ENCODE measurements at places on chromosomes 1 and 21.

- no peak for DNase-seq
Observed at GRCh38 chr1:214476986-214477870, 74.2 kb downstream of the PTPN14 start.

GRCh38 chr1:117708323-117709248, 102.7 kb downstream of the TENT5C start:
- DNase-seq, result no peak

GRCh38 chr1:76632136-76632535, 235.1 kb upstream of the ST6GALNAC5 start:
- no peak for DNase-seq

DNA sequence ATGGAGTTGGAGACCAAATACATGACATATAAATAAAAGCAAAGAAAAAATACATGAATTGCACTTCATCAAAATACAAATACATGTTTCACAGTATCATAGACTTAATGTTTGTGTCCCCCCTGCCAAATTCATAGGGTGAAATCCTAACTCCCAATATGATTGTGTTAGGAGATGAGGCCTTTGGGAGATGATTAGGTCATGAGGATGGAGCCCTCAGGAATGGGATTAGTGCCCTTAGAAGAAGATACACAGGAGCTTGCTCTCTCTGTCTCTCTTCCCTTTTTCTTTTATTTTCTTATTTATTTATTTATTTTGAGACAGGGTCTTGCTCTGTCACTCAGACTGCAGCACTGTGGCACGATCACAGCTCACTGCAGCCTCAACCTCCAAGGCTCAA, 26.0 kb upstream of the FAM131C start:
- no peak for DNase-seq

DNA sequence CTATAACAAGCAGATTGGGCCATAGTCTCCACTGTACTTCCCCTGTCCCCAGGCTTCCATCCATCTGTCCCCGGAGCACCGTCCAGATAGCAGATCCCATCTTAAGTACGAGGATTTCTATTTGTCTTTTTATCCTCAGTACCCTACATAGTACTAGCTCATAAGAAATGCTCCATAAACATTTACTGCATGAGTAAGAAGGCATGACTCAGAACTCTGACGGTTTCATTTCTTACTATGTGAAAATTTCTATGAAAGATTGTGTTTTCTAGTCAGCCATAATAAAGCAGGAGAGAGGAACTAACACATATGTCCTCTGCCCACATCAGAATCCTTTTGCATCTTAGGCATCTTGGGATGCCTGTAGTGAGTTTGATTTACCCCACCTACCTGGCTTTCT, 49.5 kb downstream of the CHD1L start:
- no peak for DNase-seq

DNA sequence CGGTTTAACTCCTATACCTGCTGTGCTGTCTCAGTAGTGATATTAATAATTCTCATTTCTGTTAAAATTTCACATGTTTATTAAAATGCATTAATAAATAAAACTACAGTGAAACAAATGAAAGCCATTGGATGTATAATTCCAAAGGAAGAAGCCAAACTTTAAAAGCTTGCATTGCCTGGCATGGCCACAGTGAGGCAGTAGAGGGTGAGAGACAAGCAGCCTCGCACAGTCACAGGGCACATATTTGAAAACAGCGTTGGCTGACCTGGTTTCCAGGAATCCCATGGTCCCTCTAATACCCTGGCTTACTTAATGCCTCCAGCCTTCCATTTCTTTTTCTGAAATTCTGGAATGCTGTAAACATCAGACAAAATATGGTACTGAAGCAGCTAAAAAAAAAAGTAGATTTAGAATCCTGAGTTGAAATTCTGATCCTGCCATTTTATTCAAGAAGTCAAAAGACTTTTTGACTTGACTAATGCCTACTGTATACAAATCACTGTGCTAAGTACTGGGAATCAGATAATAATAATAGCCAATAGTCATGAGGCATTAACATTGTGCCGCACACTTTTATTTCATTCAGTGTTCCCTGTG, 6.7 kb upstream of the RNASEL start:
- peak; percentile 72 for DNase-seq

GRCh38 chr1:210989905-210990304, 144.0 kb downstream of the KCNH1 start:
- DNase-seq, result no peak

DNA sequence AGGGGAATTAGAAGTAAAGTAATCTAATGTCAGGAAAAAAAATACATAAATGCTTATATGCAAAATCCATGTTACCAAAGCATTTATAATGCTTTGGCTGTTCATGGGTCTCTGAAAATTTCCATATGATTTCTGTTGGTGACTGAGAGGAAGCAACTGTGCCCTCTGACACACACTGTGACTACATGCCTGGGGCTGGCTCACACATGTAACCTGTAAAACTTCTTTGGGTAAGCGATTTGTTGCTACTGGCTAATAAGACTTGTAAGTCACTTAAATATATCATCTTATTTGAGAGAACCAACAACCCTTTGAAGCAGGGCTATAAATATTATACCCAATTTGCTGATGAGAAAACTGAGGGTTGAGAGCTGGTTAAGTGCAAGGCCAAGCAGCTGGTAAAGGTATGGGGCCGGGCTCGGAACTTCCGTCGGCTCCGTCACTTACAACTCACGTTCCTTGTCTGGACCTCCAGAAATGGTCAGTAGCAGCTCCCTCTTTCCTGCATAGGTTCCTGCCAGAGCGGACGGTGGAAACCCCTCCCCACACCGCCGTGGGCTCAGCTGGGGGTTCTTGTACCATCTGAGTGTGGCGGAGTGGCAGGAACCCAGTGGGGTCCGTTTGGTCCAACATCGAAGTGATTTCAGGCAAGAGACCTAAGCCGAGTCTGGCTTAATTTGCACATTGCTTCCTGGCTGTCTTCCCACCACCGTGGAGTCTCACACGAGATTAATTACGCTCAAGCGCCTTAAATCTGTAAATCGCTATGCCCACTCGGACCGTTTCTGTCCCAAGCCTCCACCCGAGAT, 714 bp downstream of the DFFA start:
- DNase-seq, result no peak

GRCh38 chr21:44332965-44333364, 6.2 kb downstream of the CFAP410 start:
- DNase-seq, result no peak

GRCh38 chr1:182460550-182460951, 10.6 kb downstream of the RGSL1 start:
- DNase-seq, result peak; percentile 48

GRCh38 chr1:225595974-225596551, 56.9 kb downstream of the ENAH start:
- DNase-seq, result no peak

GRCh38 chr1:36612881-36613280, 130.2 kb upstream of the CSF3R start:
- no peak for DNase-seq

GRCh38 chr1:116711263-116711840, 42.9 kb upstream of the CD2 start:
- DNase-seq, result peak; percentile 27

- DNase-seq, result no peak
Observed at GRCh38 chr1:147245129-147245528, 2.6 kb downstream of the CHD1L start.

- no peak for DNase-seq
Observed at GRCh38 chr1:65341381-65341780, 32.0 kb downstream of the DNAJC6 start.

DNA sequence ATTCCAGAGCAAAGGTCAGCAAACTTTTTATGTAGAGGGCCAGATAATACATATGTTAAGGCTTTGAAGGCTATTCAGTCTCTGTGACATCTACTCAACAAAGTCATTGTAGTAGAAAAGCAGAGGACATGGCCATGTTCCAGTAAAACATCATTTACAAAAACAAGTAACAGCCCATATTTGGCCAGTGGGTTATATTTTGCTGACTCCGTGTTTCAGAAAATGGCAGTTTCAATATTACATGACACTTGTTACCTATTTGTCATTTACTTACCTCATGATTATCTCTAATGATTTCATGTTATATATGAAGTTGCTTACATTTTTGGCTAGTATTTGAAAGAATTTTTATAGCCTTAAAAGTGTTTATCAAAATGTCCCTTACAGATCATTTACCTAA, 117.4 kb upstream of the B3GALT2 start:
- DNase-seq, result no peak

DNA sequence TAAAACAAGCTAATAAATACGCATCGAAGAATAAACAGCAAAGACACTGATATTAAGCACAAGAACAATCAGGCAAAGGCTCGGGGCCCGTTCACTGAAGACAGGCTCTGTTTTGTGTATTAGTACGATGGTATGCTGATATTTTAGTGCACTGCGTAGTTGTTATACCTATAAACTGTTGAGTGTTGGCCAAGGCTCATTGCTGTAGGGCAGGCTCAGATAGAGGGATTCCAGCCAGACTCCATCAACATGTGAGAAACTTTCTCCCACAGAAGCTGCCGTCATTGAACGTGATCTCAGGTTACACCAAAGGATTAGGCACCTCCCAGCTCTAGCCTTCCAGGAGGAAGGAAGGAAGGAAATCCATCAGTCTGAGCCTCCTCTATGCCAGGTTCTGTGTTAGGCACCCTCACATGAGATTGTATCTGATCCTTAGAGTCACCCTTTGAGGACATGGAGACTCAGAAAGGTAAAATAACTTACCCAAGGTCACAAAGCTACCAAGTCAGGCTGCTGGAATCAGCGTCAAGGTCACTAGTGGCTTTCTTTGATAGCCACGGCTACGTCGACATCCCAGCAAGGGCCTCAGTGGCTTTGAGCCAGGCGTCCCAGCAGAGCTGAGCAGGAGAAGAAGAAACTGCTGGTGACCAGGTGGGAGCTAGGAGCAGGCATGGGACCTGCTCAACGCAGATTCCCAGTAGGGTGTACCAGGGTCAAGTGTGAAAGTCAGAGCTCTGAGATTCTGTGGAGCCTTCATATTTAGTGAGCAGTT, 14.8 kb downstream of the BCAR3 start:
- DNase-seq, result no peak

- no peak for DNase-seq
Observed at GRCh38 chr1:84350104-84350503, 48.2 kb upstream of the DNASE2B start.

- peak; percentile 77 for DNase-seq
Observed at GRCh38 chr1:52365071-52365745, 797 bp downstream of the CC2D1B start.

- no peak for DNase-seq
Observed at GRCh38 chr1:1853593-1854257, 37.2 kb downstream of the GNB1 start.

- DNase-seq, result no peak
Observed at GRCh38 chr1:50060279-50060678, 36.5 kb upstream of the AGBL4 start.

GRCh38 chr21:44903050-44903685, 17.5 kb downstream of the ITGB2 start:
- peak; percentile 43 for DNase-seq

- no peak for DNase-seq
Observed at GRCh38 chr1:154730259-154730658, 122.3 kb upstream of the ADAR start.

GRCh38 chr1:29860056-29860455, 623.7 kb downstream of the PTPRU start:
- DNase-seq, result no peak

GRCh38 chr21:17613242-17613676, 558 bp upstream of the BTG3 start:
- DNase-seq, result peak; percentile 30

GRCh38 chr1:75079538-75080290, 54.5 kb upstream of the LHX8 start:
- no peak for DNase-seq

Measured in suppressor macrophage (primary cell).